ENCODE measurements at places on chromosomes 12 and 14. TPM values are rescaled to one million over a fixed set of nuclear protein-coding genes. Genes with fewer than 3 reads are reported as not detected.

DNA sequence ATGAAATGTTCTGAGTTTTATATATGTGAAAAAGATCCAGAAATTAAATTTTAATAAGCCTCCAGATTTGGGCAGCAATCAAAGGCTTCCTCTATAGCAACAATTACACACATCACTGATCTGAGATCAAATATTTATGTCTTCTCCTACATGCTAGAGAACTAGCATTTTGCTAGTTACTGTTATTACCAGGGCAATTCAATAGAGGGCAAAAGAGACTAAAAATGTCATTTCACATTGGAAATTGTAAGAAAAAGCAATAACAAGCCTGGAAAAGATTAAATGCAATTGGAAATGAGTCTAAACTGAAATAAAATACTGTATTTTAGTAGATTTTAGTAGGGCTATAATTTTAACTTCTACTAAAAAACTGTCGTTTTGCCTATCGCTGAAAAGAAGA is 32.6 kb upstream of the ANO6 start:
- DNase-seq = no peak

GRCh38 chr12:68319988-68320623 is 12.1 kb downstream of the MDM1 start:
- DNase-seq = no peak

- no peak for DNase-seq
These were observed 10.5 kb downstream of the RASSF9 start for GRCh38 chr12:85825746-85826145.

- no peak for DNase-seq
These were observed 1002.5 kb downstream of the AACS start for GRCh38 chr12:126067626-126068329.

- no peak for DNase-seq
These were observed 154.0 kb downstream of the PIWIL1 start for GRCh38 chr12:130491421-130492357.

GRCh38 chr12:40028296-40028695 is 77.6 kb downstream of the SLC2A13 start:
- no peak for DNase-seq

- no peak for DNase-seq
These were observed 48.9 kb upstream of the C14orf180 start for GRCh38 chr14:104530646-104531045.

GRCh38 chr14:105602243-105602750 is 75.9 kb downstream of the TMEM121 start:
- DNase-seq = no peak

GRCh38 chr12:57638096-57638495 is 5.1 kb upstream of the B4GALNT1 start:
- no peak for DNase-seq

DNA sequence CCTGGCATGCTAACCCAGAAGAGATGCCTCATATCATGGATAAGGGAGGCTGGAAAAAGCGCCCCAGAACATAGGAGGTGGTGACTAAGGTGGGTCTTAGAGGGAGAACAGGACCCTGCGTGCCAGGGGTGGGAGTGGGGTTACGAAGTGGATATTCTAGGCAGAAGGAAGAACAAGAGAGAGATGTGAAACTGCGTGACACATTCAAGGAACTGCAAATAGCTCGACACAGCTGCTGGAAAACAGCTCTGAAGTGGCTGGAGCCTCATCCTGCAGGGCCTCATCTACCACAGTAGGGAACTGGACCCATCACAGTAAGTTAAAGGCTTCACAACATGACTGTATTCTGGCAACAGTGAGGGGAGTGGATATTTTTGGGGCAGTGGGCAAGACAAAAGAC is 61.1 kb downstream of the RNF34 start:
- no peak for DNase-seq

DNA sequence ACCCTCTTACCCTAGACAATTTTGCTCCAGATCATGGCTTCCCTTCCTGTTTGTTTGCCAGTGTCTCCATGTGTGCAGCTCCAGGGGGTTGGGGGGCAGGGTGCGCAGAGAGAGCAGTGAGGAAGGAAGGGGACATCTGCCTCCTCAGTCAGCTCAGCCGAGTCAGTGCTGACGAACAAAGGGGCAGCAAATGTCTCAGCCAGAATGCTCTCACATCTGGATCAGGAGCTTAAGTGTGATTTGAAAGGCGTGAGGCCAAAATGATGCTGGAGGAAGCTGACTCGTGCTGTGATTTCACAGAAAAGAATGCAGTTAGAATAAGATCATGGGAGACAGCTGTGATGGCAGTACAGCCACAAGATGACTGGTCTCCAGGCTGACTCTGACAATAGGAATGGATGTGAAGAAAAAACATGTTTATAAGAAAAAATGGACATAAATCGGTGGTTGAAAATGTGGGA is 27.1 kb upstream of the CDK17 start:
- no peak for DNase-seq

GRCh38 chr12:45285717-45286116 is 69.8 kb downstream of the ANO6 start:
- DNase-seq = no peak

The LRP1-AS gene
- not detected for total RNA-seq

The RBP5 gene
- total RNA-seq = 47.1 TPM

The BICDL1 gene
- 2.1 TPM for total RNA-seq

The KLRG1 gene
- 2.8 TPM for total RNA-seq

The IL31 gene
- not detected for total RNA-seq

Data from liver (tissue), 10 donors.